Small intestine (tissue), 16 donors: ENCODE measurements at places on chromosomes 1 and 21.
A peak's percentile ranks its signal among the peaks of the same experiment; 100 is the strongest.

- peaks cover 9% of the 10 kb centered on the region for H3K4me1 ChIP-seq
- no peaks in the 10 kb centered on the region for H3K27me3 ChIP-seq
- peak; percentile 38 for DNase-seq
- no peak overlapping the region for H3K4me3 ChIP-seq
- H3K27ac ChIP-seq, result no peak overlapping the region
Measured at GRCh38 chr1:228228601-228229074, 20.8 kb downstream of the OBSCN start.

GRCh38 chr1:147735423-147735822 lies 25.0 kb downstream of the GJA5 start:
- no peak overlapping the region for H3K4me3 ChIP-seq
- H3K4me1 ChIP-seq, result no peaks in the 10 kb centered on the region
- no peak for DNase-seq
- H3K27me3 ChIP-seq, result no peaks in the 10 kb centered on the region
- no peaks in the 10 kb centered on the region for H3K36me3 ChIP-seq

DNA sequence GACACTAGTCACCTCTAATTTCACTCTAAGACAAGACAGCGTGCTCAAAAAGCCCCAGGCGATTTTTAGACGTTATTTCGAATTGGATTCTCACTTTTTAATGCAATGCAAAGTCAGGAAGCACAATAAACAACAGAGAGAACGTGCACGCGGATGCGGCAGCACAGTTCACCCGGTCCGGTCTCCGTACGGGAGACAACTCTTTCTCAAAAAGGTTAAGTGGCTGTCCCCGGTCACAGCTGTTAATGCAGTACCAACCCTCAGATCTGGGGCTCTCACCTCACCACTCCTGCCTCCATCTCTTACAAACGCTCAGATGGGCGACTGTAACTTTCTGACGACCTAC lies 1.2 kb downstream of the HP1BP3 start:
- H3K4me3 ChIP-seq, result peak overlapping the region; percentile 98
- H3K27ac ChIP-seq, result peak overlapping the region; percentile 97
- DNase-seq, result no peak

GRCh38 chr1:78437396-78437795 lies 53.4 kb upstream of the PTGFR start:
- no peaks in the 10 kb centered on the region for H3K27me3 ChIP-seq
- H3K27ac ChIP-seq, result no peak overlapping the region
- no peak overlapping the region for H3K4me3 ChIP-seq
- H3K4me1 ChIP-seq, result no peaks in the 10 kb centered on the region
- H3K36me3 ChIP-seq, result no peaks in the 10 kb centered on the region
- DNase-seq, result no peak

GRCh38 chr1:65267683-65268082 lies 41.7 kb upstream of the DNAJC6 start:
- peaks cover 15% of the 10 kb centered on the region for H3K27me3 ChIP-seq
- H3K4me1 ChIP-seq, result no peaks in the 10 kb centered on the region
- no peak overlapping the region for H3K4me3 ChIP-seq
- no peak overlapping the region for H3K27ac ChIP-seq
- no peaks in the 10 kb centered on the region for H3K36me3 ChIP-seq

GRCh38 chr1:180301135-180301742 lies 71.2 kb downstream of the LHX4 start:
- H3K4me1 ChIP-seq, result no peaks in the 10 kb centered on the region
- no peaks in the 10 kb centered on the region for H3K36me3 ChIP-seq
- no peak for DNase-seq
- no peak overlapping the region for H3K27ac ChIP-seq
- no peak overlapping the region for H3K4me3 ChIP-seq

- no peak overlapping the region for H3K4me3 ChIP-seq
- no peaks in the 10 kb centered on the region for H3K27me3 ChIP-seq
- peak; percentile 76 for DNase-seq
- no peaks in the 10 kb centered on the region for H3K36me3 ChIP-seq
- peak overlapping the region; percentile 11 for H3K27ac ChIP-seq
- peaks cover 37% of the 10 kb centered on the region for H3K4me1 ChIP-seq
Measured at GRCh38 chr1:212235857-212236256, 49.4 kb upstream of the PPP2R5A start.

GRCh38 chr1:66296370-66296769 lies 237.6 kb upstream of the SGIP1 start:
- no peak overlapping the region for H3K4me3 ChIP-seq
- peaks cover 7% of the 10 kb centered on the region for H3K4me1 ChIP-seq
- H3K36me3 ChIP-seq, result no peaks in the 10 kb centered on the region
- no peaks in the 10 kb centered on the region for H3K27me3 ChIP-seq

- no peaks in the 10 kb centered on the region for H3K4me1 ChIP-seq
- no peak overlapping the region for H3K4me3 ChIP-seq
- H3K36me3 ChIP-seq, result no peaks in the 10 kb centered on the region
- H3K27me3 ChIP-seq, result no peaks in the 10 kb centered on the region
- H3K27ac ChIP-seq, result no peak overlapping the region
- DNase-seq, result no peak
Measured at GRCh38 chr1:4002061-4002521, 102.0 kb upstream of the C1orf174 start.

DNA sequence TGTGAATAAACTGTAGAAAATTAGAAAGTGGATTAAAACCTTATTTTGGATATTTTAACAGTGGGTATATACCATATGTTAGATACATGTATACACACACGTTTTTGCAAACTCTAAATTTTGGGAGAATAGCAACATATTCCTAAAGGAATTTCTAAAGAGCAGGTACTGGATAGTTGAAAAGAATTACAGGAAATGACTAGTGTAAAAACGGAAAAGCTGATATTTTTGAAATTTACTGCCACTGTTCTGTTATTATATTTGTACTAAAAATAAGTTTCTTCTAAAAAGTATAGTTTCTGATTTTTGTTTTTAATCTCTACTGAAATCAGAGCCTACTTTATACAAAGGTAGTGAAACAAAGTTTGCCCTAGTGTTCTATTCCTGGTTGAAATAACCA lies 114.1 kb downstream of the HS2ST1 start:
- no peak overlapping the region for H3K27ac ChIP-seq
- H3K36me3 ChIP-seq, result no peaks in the 10 kb centered on the region
- no peak for DNase-seq
